Motor neuron (in vitro differentiated cells): ENCODE measurements at places on chromosomes 5 and 9. TPM values are rescaled to one million over a fixed set of nuclear protein-coding genes. Genes with fewer than 3 reads are reported as not detected.

DNA sequence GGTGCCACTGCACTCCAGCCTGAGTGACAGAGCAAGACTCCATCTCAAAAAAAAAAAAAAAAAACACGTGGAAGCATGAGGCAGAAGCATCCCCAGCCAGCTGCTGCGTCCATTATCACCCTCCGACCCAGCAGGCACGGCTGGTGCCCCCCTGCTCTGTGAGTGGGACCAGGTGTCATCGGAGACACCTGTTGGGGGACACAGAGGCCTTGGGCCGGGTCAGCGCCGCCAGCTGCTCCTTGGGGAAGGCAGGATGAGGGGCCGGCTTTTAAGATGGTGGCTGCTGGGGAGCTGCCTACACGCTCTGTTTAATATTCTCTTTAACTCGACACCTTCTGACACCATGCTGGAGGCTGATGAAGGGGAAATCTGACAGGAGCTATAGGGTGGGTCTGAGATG, 80.2 kb upstream of the RUFY1 start:
- no peak for ATAC-seq

DNA sequence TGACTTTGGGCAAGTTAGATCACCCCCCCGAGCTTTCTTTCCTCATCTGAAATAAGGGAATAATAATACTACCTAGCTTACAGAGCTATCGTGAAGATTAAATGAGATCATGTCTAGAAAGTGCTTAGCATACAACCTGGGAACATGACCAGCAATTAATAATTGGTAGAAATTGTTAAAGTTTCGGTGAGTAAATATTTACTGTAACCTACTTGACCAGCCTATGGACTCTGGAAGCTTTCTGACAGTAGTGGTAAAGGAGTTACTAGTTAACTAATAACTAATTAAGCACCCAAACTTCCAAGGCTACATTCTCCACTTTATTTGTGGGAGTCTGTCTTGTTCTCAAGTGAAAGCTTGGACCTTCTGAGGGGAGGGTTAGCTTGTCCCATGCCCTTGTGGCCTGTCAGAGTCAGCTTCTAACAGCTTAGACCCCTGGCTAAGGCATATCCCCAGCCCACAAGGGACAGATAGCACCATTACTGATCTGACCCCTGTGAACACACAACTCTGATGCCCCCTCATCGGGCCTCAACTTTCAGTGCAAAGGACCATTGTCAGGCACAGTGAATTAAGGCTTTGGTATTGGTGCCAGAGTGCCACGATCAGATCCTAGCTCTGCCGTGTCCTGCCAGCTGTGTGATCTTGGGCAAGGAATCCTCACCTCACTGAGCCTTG, 58.7 kb upstream of the SAP30L start:
- ATAC-seq = no peak

GRCh38 chr5:91225848-91226686, 157.1 kb downstream of the ARRDC3 start:
- ATAC-seq = no peak

- no peak for ATAC-seq
These were observed 79.9 kb downstream of the ACER2 start for GRCh38 chr9:19488721-19489120.

GRCh38 chr5:308672-309271, 12.7 kb upstream of the AHRR start:
- ATAC-seq = peak; percentile 40

DNA sequence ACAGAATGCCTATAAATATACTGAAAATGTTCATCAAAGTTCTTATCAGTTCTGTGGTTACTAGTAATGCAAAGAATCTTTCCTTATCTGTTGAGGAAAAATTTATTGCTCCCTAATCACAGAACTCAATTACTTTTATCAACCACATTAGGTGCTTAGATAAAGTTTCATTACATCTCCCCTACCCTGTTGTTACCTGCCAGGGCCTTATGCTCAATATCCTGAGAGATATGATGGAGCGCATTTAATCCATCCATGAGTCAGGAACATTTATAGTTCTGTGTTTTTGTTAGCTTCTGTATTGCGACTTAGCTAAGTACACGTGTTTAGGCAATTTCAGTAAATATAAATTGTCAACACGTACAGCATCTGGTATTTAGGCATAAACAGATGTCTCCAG, 164.3 kb upstream of the ST8SIA4 start:
- ATAC-seq = no peak

DNA sequence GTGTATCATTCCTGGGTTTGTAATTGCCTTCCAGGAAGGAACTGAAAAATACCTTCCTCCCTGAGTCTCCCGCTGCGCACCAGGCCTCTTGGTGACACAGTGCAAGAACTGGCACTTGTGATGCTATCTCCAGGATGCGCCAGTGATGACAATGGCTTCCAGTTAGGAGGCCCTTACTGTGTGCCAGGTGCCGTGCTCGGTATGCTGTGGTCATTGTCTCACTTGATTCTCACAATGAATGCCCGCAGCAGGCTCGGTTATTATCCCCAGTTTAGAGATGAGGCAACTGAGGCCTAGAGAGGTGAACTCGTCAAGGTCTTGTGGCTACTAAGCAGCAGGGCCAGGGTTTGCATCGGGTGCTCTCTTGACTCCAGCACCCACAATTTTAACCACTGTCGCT, 31.5 kb upstream of the SLC2A8 start:
- no peak for ATAC-seq

C9orf153 gene
- 0.42 and 0.46 TPM in 2 replicates for total RNA-seq

GOLM1 gene
- total RNA-seq = 106 and 109 TPM in 2 replicates

SMAD5 gene
- 48.9 and 53.7 TPM in 2 replicates for total RNA-seq

ANKRD18A gene
- 1.4 TPM in 2 replicates for total RNA-seq

MZB1 gene
- 0.90 and 1.5 TPM in 2 replicates for total RNA-seq

PCDHB6 gene
- total RNA-seq = 0.33 and 0.56 TPM in 2 replicates
